Right atrium auricular region (tissue), 2 donors: ENCODE measurements at places on chromosomes 13 and 19. TPM values are rescaled to one million over a fixed set of nuclear protein-coding genes. Genes with fewer than 3 reads are reported as not detected.

DNA sequence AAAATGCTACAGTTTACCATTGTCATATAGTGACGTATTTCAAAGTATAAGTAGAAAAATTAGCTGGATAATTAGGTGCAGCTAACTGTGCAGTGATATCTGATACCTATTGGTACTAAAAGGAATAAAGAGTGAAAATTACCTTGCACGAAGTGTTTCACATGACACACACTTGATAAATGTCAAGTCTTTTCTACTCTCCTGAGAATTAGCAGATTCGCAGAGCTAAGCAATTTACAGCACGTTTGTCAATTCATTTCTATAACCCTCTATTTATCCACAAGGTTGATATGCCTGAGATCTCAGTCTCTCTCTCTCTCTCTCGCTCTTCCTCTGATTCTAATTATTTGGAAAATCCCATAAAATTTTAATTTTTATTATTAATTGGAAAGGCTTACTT lies 1109.0 kb downstream of the EFNB2 start:
- DNase-seq = no peak

- no peak for DNase-seq
Measured at GRCh38 chr13:63389756-63390155, 1974.1 kb upstream of the PCDH20 start.

DNA sequence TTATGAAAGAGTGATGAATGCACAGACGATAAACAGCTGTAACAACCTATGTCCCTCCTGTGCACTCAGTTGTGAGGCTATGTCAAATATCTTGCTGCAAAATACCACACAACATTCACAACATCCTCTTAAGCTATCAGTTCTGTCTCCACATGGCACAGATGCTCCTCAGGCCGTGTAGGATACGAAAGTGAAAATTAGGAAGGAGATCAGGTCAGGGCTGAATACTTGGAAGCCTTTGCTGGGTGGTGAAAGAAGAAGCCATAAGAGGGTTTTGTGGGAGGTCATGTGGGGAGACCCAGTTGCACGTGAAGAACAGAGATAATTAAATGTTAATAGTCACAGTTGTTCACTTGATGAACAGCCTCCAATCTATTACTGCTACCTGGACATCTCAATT lies 58.9 kb downstream of the RXFP2 start:
- no peak for DNase-seq

- DNase-seq = no peak
Measured at GRCh38 chr13:69579351-69579750, 528.3 kb upstream of the ATXN8OS start.

DNA sequence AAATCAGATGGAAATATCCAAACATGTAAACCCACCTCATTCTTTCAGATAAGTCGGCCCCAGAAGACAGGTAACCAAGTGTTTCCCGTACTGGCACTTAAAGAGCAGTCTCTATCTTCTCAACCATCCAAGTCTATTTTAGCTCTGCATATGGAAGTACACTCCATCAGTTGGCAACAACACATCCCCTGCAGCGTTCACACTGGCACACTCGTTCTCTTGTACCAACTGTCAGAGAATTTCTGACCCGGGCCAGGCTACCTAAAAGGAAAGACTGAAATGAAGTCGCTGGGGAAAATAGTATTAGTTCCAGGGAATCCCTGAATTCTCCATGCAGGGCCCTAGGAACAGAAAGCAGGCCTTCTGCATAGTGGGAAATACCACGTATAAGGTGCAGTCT lies 109.3 kb downstream of the RXFP2 start:
- no peak for DNase-seq

Gene EDNRB
- 52.1 TPM for total RNA-seq

Gene NUDT15
- total RNA-seq = 5.0 TPM

DNA sequence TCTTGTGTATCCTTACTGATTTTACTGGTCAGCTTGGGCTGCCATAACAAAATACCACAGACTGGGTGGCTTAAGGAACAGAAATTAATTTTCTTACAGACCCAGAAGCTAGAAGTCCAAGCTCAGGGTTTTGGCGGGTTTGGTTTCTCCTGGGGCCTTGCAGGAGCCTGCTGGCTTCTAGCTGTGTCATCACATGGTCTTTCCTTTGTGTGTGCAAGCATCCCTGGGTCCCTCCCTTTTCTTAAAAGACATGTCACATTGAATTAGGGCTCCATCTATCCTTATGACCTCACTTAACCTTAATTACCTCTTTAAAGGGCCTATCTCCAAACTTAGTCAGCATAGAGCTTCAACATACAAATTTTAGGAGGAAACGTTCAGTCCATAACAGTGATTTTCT lies 23.4 kb downstream of the UBAC2 start:
- no peak for DNase-seq
